Central memory CD4-positive, alpha-beta T cell (primary cell): ENCODE measurements at places on chromosomes 11 and 22.
A peak's percentile ranks its signal among the peaks of the same experiment; 100 is the strongest.

- DNase-seq = no peak
These were observed 6.2 kb downstream of the GLB1L3 start for GRCh38 chr11:134282121-134283045.

DNA sequence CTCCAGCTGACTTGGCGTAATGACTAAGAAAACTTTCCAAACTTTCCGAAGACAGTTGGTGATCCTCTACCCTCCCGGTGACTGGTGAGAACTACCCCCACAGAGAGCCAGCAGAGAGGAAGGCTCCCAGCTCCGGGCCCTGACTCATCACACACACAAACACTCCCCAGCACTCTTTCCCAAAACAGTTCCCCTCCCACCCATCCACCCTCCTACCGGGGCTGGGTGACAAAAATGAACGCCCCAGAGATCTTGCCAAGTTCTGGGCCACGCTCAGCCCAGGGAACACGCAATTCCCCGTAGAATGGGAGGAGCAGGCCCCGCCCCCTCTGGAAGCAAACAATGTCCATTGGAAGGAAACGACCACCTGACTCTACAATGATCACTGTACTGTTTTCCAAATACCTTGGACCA lies 21.3 kb upstream of the JAM3 start:
- DNase-seq = no peak

DNA sequence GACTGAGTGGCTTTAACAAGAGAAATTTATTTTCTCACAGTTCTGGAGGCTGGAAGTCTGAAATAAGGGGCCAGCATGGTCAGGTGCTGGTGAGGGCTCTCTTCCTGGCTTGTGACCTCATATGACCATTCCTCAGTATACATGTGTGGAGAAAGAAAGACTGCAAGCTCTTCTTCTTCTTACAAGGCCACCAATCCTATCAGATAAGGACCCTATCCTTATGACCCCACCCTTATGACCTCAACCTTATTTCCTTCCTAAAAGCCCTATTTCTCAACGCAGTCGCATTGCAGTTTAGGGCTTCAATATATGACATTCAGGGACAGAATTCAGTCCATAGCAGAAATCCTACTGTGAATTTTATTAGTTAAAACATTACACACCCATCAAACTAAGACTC lies 124.4 kb upstream of the RAG2 start:
- no peak for DNase-seq

- no peak for DNase-seq
These were observed 26.3 kb downstream of the MEI1 start for GRCh38 chr22:41725510-41726110.

- no peak for DNase-seq
These were observed 420.0 kb downstream of the METTL15 start for GRCh38 chr11:28528217-28528616.

DNA sequence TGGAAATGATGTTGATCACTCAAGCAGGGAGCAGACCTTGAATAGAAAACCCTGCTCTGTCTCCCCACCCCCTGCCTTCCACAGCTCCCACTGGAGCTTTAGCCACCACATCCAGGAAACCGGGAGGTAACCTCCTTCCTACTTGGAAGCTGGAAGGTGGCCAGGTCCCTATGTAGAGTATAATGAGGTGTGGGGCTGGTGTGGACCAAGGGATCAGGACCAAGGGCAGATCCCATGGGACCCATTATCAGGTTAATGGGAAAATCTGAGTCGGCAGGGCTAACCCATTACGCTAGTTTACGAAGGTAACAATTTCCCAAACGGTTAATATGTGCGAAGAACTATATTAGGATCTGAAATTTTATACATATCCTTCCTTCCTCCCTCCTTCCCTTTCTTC lies 321.9 kb downstream of the MIAT start:
- no peak for DNase-seq

DNA sequence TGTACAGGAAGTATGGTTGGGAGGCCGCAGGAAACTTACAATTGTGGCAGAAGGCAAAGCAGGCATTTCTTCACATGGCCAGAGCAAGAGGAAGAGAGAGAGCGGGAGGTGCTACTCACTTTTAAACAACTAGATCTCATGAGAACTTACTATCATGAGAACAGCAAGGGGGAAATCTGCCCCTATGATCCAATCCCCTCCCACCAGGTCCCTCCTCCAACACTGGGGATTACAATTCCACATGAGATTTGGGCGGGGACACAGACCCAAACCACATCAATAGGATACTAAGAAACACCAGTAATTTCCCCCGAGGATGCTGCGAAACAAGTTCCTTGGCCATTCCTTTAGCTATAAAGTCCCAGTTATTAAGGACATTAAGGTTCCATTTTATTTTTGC lies 94.1 kb upstream of the SC5D start:
- no peak for DNase-seq

DNA sequence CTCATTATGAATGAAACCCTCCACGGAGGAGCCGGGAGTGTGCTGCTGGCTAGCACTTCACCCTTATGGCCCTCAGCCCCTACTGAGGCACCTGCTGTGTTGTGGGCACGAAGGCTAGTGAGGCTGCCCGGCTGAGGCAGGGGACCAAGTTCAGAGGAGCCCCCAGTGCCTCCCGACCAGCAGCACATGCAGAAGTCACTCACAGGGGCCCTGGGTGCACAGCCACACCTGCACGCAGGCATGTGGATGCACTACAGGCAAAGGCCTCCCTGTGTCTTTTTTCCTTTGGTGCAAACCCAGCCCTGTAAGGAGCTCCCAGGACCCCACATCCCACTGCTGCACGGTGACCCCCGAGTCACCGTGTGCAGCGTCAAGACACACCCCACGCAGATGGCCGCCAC lies 261.5 kb downstream of the BRD1 start:
- no peak for DNase-seq

DNA sequence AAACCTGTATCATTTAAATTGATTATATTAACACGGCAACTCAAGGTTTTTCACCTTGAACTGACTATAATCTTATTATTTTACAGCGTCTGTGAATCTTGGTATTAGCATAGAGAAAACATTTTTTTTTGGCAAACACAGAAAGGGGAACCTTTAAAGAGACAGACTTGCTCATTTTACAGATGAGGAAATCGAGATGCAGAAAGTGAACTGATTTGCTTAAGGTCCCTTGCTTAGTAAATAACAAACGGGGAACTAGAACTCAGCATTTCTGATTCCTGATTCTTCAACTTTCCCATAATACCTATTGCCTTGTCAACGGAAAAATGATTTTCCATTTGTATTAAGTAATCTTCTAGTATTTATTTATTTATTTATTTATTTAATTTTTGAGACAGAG lies 33.2 kb upstream of the CECR2 start:
- DNase-seq = no peak

- no peak for DNase-seq
These were observed 7.6 kb upstream of the MCM5 start for GRCh38 chr22:35392357-35392756.

DNA sequence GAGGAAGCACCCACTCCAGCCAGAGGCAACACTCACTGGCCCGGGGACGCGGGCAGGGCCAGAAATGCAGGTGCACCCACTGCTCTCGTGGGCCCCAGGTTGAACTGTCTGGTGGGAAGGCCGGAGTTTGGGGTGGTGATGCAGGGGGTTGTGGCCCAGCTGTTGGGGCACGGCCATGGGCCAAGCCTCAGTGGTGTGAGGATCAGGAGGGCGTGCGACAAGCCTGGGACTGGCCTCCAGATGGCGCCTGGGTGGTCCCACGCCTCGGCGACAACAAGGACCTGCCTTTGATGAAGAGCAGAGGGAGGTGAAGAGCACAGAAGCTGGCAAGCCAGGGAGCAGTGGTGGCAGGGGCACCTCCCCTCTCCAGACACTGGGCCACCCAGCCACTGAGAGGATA lies 240.8 kb downstream of the BRD1 start:
- DNase-seq = no peak

DNA sequence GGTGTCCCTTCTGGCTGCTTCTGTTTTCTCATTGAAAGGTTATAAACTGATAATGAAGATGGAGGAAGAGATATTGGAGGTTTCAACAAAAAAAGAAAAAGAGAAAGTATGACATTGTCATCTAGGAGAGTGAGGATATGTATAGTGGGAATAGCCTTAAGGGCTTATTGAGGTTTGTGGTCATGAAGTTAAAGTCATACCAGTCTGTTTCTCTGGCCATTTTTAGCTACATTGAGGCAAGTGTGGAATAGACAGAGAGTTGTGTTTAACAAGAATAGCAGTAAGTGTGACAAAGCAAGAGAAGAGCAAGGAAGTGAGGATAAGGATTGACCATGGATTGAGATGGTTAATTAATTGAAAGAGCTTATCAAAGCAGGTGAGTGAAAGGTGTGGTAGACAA lies 110.4 kb downstream of the ELP4 start:
- DNase-seq = no peak

DNA sequence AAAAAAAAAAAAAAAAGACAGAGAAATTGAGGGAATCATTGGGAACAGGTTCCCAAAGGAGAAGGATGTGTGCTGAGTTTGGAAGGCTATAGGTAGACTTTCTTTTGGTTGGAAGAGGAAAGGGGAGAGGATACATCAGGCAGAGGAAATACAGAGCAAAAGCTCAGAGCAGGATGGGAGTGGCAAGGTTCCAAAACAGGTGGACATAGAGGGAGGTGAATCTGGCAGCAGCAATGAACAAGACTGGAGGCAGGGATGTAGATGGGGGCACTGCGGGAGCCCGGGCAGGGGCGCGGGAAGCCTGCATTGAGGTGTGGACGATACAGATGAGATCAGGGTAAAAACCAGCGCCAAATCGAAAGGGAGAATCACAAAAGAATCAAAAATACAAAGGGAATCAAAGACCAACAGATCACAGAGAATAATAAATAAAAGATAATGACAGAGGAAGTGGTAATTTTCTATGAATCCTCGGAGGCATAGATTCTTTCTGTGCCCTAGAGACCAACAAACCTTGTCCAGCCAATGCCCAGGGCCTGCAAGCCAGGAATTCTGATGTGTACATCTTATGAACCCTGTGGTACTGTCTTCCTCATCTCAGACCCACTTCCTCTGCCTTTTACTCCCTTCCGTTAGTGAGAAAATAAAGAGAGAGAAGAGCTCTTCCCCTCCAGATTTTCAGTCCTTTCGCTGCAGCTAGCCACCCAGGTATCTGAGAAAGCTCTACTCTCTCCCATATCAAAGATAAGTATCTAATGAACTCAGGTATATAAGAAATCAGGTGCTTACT lies 70.3 kb downstream of the SLC1A2 start:
- no peak for DNase-seq

DNA sequence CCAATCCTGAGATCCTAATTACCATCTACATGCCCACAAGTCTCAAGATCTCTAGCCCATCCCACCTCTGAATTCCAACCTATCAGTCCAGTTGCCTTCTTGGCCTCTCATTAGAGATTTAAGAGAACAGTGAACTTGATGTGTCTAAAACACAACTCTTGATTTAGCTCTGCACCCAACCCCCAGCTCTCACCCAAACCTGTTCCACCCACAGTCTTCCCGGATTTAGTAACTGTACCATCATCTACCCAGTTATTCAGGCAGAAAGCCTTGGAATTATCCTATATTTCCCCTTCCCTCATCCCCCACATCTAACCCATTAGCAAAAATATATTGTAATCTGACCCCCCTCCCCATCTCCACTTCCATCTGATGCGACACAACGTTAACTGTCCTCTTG lies 24.0 kb upstream of the YWHAH start:
- DNase-seq = no peak

GRCh38 chr22:39526736-39527171 lies 5.8 kb downstream of the RPS19BP1 start:
- peak; percentile 54 for DNase-seq

GRCh38 chr11:76394411-76394810 lies 13.3 kb downstream of the GVQW3 start:
- DNase-seq = no peak

DNA sequence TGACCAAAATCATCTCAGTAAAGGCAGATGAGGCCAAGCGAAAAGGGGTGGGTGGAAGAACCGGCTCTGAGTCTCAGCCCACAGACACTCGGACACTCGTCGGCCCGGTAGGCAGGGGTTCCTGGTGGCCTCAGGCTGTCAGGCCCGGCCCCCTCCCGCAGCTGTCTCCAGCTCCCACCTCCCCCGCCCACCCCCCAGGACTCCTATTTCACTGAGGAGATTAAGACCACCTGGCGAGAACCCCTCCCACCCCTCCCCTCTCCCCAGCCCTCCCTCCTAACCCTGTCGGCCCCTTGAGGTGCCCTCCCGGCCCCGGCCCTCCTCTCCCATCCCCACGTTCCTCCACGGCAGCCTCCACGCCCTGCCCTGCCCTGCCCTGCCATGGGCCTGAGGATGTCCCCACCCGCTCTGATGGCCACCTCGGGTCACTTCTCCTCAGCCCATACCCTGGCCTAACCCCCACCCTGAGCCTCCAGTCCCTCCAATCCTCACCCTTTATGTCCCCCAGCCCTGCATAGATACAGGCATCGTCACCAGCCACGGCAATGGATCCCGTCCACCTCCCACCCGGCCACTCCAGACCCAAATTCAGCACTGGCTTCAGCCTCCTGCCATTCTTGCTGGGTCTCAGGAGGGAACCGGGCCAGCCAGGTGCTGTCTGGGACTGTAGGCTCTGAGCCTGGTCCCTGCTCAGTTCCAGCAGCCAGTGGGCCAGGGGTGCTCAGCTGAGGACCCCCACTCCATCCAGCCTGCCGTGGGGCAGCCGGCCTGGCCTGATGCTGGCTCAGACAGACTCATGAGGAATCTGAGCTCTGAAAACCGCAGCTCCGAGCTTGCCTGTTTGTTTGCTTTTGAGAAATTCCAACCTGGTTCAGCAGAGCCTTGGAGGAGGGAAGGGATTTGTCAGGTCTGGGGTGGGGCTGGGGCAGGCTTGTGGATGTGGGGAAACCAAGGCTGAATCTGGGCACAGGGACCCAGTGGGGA lies 9.8 kb upstream of the TBX1 start:
- no peak for DNase-seq

- DNase-seq = no peak
These were observed 532 bp upstream of the VSIG2 start for GRCh38 chr11:124752471-124753102.

- no peak for DNase-seq
These were observed 77.9 kb downstream of the FBXO7 start for GRCh38 chr22:32552521-32552920.

DNA sequence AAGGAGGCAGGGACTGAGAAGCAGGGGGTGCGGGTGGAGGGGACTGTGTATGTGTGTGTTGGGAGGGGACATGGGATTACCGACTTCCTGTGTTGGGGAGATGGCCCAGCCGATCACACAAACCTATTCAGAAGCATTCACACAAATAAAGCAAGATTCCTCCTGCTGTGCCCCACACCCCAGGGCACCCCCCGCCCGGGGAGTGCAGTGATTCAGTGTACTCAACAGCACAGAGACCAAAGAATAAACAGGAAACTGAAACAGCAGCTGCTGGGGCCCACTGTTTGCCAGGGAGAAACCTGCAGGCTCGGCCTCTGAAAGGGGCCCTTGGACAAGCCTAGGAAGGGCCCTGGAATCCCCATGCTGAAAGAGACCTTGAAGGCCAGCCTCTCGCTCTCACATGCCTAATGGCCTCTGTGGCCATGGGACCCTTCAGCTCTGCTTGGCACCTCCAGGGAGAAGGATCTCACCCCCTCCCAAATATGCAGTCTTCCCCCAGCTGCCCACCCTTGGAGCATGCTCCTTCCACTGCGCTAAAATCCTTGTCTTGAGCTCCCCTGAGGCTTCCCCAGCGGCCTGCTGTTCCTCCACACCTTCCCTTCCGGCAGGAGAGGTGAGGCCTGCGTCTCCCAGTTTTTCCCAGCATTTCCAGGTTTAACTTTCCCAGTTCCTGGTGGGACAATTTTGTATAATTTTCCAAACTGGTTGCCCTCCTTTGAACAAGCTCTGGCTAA lies 72.9 kb downstream of the CSNK2A3 start:
- DNase-seq = no peak
